ENCODE measurements at places on chromosomes 2 and 18.

- DNase-seq: peak; percentile 37
Observed at GRCh38 chr2:207408086-207408794, 121.5 kb upstream of the CREB1 start.

GRCh38 chr2:152493417-152493816 is 158.4 kb downstream of the FMNL2 start:
- DNase-seq: no peak

DNA sequence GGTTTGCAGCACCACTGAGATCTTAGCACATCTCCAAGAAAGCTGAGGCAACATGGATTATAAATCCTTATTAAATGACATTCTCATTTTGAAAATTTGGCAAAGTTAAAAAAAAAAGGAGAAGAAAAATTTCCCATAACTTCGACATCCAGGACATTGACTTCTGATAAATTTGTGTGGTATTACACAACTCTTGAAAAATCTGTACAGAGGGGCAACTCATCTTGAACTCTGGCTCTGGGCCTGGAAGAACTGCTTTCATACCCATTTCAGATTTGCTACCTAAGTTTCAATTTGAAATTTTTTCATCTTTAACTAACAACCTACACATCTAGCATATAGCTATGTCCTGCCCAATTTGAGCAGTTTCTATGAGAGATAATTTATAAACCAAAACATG is 118.0 kb upstream of the UGP2 start:
- DNase-seq: no peak

- no peak for DNase-seq
Observed at GRCh38 chr2:147663153-147663961, 181.5 kb upstream of the ACVR2A start.

DNA sequence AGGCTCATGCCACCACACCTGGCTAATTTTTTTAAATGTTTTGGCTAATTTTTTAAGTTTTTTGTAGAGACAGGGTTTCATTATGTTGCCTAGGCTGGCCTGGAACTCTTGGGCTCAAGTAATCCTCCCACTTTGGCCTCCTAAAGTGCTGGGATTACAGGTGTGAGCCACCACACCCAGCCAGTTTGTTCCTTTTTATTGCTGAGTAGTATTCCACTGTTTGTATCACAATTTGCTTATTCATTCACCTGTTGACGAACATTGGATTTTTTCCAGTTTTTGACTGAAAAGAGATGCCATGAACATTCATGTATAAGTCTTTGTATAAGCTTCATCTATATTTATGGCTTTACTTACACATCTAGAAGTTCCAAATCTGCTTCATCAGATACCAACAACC is 5.3 kb downstream of the SOS1 start:
- no peak for DNase-seq

- no peak for DNase-seq
Observed at GRCh38 chr2:207182911-207183310, 17.2 kb upstream of the KLF7 start.

- no peak for DNase-seq
Observed at GRCh38 chr18:41490861-41491260, 464.2 kb upstream of the PIK3C3 start.

GRCh38 chr2:50492477-50492851 is 539.5 kb downstream of the NRXN1 start:
- peak; percentile 78 for DNase-seq

- DNase-seq: no peak
Observed at GRCh38 chr18:9994701-9995235, 81.0 kb downstream of the VAPA start.

GRCh38 chr2:183951630-183952029 is 646.7 kb upstream of the ZNF804A start:
- DNase-seq: no peak

DNA sequence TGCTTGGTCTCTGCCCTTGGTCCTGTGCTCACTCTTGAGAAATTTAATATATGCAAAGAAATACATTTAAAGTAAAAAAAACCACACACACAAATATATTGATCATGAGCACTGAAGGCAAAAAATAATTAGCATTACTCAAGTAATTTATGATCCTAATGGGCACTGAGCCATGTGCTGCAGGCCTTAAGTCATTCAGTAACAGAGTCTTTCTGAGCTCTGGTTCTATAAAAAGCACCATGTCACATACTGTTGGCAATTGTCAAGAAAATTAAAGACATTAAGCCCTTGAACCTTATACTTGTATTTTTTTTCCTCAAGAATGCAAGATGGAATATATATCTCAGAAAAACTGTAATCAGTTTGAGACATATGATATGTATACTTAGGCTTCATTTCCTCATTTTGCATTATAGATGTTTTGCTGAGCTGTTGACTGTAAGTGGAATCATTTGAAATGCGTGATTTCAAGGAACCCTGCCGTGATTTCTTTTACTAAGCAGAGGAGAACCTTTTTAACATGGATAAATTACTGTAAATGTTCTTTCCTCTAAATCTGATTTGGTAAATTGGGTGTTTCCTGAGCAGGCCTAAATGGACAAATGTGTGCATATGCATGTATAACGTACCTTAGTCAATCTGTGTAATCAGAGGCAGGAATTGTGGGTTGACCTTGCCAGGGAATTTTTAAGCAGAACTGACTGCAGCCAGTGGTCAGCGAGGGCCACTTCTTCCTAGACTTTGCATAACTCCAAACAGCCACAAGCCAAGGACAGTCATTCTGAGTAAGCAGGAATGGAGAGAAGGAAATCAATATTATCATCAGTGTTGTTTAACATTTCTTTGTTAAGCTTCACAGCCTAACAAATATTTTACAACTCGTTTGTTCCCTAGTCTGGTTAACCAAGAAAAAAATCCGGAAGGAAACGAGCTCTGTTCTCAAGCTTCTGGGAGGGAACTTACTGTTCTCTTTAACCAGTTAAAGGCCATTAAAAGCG is 191.5 kb upstream of the ATP5MC3 start:
- no peak for DNase-seq

DNA sequence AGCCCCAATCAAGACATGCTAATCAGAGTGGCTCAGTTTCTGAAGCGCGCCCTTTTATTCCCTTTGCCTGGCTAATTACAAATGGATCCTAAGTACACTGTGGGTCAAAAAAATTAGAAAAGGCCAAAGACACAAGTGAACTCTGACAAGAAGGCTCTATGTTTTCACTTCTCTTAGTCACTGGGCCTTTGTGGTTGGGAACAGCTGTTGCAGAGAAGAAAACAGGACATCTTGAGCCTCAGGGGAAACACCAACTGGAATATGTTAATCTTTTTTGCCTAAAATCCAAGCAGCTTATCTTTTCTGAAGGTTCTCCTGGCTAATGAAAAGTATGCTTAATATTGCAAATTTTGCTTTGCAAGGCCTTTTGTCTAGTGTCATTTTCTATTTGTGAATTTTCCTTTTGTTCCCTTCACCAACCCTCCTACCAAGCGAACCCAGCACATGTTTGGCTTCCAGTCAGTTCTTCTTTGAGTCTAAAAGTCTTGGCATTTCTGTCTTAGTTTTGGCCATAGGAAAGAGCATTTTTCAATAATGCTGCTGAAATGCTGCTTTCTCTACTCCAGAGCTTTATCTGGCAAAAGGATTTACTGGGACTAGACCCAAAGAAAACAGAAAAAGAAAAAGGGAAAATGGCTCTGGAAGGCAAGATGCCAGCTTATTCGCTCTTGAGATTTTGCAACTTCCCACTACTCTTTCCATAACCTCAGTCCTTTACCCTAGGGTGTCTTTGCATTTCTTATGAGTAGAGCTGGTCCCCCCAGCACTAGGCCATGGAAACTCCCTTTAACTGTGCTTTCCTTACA is 440.2 kb upstream of the ST6GAL2 start:
- DNase-seq: peak; percentile 62

DNA sequence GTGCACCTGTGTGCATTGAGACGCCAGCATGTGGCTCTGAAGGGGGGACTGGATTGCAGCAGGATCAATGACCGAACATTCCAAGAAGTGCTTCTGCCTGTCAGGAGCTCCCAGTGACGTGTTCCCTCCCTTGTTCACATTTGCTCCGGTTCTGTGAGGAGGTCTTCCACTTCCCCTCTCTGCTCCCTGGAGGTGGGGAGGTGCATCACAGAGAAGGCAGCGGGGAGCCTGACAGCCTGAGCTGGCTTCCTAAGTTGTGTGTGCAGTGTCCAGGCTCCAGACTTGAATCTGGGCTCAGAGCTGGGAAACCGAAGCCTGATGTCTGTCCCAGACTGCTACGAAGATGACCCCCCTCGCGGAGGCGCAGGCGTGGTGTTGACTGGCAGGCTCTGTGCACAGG is 171.0 kb downstream of the KLHL29 start:
- DNase-seq: no peak

GRCh38 chr2:177519534-177520115 is 127.1 kb downstream of the AGPS start:
- DNase-seq: no peak

DNA sequence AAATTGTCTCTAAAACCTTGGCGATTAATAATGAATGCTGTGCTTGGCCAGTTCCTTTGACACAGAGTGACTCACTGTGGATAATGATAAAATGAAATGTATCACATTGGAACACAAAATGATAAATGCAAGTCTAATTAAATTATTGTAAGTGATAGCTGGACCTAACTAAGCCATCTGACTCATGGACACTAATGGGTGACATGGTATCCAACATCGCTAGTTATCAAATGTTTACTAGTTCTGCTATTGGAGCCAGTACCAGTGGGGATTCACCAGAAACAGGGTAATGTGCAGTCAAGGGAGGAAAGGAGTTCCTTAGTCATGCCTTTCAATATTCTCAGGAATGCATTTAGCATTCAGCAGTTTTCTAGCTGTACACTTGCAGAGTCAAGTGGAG is 736.3 kb upstream of the ACVR2A start:
- no peak for DNase-seq

GRCh38 chr18:79068341-79068936 is 755 bp upstream of the ATP9B start:
- DNase-seq: no peak

GRCh38 chr18:49174478-49174877 is 223.7 kb upstream of the SMAD7 start:
- no peak for DNase-seq

DNA sequence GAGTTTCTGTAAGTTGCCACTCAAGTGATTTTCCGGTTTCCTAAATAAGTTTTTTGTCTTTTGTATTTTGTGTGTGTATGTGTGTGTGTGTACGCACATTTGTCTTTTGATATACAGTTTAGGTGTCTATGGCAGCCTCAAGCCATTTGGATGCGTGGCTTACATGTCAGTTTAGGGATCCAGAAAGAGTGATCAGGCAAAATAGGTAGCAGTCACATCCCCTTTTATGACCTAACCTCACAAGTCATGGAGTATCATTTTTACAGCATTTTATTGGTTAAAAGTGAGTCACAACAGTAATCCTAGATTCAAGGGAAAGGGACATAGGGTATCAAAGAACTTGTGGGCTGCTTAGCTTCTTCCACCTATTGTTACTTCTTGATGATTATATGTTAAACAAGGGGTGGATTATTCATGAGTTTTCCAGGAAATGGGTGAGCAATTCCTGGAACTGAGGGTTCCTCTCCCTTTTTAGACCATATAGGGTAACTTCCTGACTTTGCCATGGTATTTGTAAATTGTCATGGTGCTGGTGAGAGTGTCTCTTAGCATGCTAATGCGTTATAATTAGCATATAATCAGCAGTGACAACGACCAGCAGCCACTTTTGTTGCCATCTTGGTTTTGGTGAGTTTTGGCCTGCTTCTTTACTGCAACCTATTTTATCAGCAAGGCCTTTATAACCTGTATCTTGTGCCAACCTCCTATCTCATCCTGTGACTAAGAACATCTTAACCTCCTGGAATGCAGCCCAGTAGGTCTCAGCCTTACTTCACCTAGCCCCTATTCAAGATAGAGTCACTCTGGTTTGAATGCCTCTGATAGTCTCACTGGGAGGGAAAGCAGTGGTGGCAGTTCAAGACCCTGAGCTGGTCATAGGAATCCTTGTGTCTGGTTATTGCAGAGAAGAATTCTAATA is 8.6 kb upstream of the SOCS6 start:
- DNase-seq: no peak

DNA sequence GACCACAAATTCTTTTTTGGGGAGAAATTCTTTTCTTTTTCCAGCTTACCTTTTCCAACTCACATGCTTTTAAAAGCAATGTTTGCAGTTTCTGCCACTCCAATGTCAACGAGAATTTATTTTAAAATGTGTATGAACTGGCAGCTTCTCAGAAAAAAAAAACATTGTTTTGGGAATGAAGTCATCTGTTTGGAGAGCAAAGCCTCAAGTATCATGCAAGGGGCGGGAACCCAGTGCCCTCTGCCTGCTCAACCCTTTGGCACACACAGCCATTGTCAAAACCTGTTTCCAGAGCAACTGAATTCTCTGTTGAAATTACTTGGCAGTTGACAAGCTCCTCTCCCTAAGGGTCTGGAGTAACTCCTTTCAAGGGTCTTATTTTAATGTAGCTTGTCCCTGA is 128.5 kb downstream of the QPCT start:
- DNase-seq: no peak

DNA sequence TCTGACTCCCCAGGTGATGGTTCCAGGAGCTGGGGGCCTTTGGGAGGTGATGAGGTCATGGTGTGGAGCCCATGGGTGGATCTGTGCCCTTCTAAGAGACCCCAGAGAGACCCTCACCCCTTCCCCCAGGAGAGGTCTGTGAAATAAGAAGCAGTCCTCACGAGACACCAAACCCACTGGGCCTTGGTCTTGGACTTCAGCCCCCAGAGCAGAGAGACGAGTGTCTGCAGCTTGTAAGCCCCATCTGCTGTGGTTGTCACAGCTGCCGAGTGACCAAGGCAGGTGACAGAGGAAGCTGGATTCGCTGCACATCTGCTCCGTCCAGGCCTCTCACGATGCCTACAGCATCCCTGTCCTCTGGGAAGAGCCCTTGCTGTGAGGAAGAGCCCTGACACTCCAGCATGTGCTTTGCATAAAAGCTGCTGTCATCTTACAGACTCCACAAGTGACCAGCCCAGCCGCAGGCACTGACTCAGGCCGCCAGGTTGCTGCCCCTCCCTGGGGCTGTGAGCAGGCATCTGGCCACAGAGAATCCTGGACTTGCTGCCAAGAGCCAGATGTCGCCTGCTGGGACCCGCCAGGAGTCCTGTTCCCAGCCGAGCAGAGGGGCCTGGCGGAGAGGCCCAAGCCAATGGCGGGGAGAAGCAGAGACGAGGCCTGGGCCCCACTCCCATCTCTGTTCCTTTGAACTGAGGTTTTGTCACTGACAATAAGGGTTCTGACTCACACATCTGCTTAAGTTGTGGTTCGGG is 150.8 kb downstream of the PXDN start:
- no peak for DNase-seq

GRCh38 chr2:71545572-71546274 is 92.4 kb downstream of the DYSF start:
- DNase-seq: peak; percentile 92
